ENCODE measurements at places on chromosomes 5 and 9.

- no peak for DNase-seq
These were observed 143.5 kb downstream of the LPAR1 start for GRCh38 chr9:110894731-110895130.

DNA sequence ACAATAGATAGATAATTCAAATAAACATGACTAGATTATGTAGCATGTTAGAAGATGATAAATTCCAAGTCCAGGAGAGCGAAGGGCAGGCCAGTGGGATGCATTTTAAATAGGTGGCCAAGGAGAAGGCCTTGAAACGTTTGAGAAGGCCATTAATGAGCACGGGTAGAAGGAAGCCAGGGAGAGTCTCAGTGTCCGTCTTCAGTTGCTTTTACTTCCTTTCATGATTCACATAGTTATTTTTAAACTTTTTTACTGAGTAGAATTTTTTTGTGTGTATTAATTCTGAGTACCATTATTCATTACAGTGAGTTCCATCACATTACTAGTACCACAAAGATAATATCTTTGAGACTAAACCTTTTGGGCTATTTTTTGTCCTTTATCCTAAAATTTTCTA, 259.2 kb downstream of the ARRDC3 start:
- DNase-seq, result no peak

GRCh38 chr5:11904265-11904906, at the start of gene CTNND2:
CTNND2 (minus strand) TSS chr5:11904446; CDS start chr5:11903853, 593 bp downstream.
- DNase-seq, result no peak

- DNase-seq, result no peak
These were observed 3.7 kb downstream of the ECSCR start for GRCh38 chr5:139458580-139459407.

DNA sequence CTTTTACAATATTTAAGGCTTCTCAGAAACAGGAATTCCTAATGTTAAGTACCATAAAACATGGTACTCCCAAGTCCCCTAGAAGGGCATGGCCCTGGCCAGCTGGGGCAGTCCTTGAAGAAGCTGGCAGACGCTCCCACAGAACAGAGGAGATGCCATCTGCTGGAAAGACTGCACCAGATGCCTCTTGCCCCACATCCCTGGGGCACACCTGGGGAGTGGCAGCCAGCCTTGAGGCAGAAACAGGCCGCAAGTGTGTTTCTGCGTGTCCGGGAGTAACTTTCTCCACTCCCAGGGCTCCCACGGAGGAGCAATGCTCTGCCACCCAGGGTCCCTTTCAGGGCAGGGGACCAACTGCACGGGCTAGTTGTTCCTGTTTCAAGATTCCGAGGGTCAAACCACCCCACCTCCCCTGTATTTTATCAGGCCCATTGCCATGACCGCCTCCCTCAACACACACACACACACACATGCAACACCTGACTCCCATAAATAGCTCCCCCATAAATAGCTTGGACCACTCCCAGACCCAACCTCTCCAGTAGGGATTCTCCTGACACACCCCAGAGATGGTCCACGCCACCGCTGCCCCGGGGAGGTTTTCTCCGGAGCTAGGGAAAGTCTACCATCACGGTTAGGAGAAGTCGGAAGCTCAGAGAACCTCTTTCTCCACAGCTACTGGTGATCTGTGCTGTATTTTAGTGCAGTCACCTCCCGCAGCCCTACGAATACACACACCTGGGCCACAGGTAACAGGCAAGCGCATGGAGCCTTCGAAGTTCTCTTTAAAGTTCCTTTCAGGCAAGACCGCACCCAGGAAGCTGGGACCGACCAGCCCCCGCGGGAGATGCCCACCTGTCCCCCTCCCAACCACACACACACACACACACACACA, 1.5 kb downstream of the SPOCK1 start:
- DNase-seq, result no peak

- DNase-seq, result no peak
These were observed 1041.1 kb upstream of the COX7C start for GRCh38 chr5:85576666-85577065.

DNA sequence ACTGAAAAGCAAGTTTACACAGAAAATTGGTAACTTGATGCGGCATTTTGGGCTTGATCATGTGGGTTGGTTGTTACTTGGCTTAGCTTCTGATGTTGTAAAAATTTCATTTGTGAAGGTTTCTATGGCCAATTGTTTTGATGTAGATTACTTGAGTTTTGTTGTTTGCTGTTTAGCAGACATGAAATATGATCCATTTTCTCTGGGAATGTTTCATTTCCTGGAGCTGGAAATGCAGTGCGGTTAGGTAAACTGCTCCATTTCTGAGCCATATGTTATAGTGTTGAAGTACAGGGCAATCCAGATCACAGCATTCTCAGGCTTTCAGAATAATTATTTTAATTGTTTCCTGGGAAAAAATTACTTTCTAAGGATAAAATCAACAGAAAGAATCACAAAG, 396.9 kb downstream of the ENC1 start:
- no peak for DNase-seq

- DNase-seq, result no peak
These were observed 179.8 kb upstream of the S1PR3 start for GRCh38 chr9:88811511-88811910.

DNA sequence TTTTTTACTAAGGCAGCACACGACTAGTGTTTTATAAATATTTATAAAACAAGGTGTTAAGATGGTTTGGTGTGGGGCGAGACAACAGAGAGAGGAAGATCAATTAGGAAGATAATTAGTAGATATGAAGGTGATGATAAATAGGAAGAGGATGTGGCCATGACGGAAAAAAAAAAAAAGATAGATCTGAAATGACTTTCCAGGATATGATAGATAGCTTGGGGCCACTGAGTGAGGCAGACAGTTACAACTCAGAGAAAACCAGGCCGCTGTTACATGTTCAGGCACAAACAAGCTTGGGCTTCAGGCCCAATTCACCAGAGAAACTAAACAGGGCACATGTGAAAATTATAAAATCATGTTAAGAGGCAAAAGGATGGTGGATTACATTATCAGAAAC, 43.2 kb downstream of the KIAA0825 start:
- no peak for DNase-seq

DNA sequence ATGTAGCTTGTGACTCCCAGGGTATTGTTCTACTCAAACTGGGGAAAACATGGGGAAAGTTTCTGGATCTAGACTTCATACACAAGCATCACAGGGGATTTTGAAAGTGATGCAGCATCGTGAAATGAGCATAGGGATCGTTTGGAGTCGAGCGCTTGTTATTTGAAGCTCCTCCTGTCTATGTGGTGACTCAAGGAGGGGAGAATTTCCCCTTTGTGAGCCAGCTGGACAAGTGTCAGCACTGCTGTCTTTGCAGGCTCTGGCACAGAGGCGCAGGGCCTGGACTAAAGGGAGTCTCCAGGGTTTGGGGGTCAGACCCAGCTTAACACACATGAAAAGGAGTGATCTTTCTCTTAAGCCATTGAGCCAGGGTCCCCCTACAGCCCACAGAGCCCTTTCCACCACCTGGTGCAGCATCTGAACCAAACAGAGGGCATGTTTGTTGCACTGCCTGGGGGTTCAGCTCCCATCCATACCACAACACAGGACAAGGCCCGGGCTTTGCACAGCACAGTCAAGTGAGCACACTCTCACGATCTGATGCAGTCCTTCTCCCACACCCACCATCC, 51.0 kb downstream of the IRF1 start:
- DNase-seq, result peak; percentile 82

GRCh38 chr5:179558932-179559283, 8.6 kb downstream of the RUFY1 start:
- no peak for DNase-seq

GRCh38 chr5:54785729-54786591, 199.4 kb downstream of the ESM1 start:
- no peak for DNase-seq

- no peak for DNase-seq
These were observed 63.2 kb downstream of the PCA3 start for GRCh38 chr9:76827296-76828080.

- DNase-seq, result no peak
These were observed 159.9 kb downstream of the CSNK1G3 start for GRCh38 chr5:123671711-123672456.

GRCh38 chr5:151077967-151078366, 2.9 kb downstream of the TNIP1 start:
- no peak for DNase-seq

GRCh38 chr5:147989239-147989638, 74.5 kb upstream of the SPINK5 start:
- DNase-seq, result no peak

DNA sequence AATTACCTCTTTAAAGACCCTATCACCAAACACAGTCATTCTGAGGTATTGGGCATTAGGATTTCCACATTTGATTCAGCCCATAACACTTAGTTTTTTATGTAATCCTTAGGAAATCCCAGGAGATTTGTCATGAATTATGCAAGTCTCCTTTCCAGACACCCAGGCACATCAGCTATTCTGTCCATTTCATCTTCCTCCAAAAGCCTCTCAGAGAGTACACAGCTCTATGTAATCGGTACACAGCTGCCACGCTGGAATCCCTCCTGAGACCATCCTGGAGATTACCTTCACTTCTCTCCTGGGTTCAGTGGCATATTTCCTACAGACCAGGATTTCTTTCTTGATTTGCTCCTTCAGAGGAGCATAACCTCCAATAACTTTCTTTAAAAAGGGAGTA, 2309.8 kb upstream of the WWC1 start:
- DNase-seq, result no peak

GRCh38 chr9:1008216-1008615, 31.8 kb downstream of the DMRT3 start:
- DNase-seq, result no peak

DNA sequence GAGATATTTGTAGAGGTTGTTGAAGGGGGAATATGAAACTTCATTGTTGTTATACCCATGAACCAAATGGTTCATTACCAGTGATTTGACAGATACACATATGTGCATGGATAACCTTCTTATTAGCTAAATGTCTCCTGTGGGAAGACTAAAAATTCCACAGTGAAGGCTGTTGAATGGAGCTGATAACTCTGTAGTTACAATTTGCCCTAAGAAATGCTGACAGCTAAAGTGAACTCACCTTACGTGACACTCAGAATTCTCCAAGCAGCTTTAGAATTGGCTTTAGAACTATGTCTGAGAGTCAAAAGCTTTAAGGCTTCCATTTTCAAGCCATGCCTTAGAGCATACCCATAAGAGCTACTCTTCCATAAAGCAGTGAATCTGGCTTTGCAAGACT, 276.9 kb downstream of the PRELID2 start:
- no peak for DNase-seq

DNA sequence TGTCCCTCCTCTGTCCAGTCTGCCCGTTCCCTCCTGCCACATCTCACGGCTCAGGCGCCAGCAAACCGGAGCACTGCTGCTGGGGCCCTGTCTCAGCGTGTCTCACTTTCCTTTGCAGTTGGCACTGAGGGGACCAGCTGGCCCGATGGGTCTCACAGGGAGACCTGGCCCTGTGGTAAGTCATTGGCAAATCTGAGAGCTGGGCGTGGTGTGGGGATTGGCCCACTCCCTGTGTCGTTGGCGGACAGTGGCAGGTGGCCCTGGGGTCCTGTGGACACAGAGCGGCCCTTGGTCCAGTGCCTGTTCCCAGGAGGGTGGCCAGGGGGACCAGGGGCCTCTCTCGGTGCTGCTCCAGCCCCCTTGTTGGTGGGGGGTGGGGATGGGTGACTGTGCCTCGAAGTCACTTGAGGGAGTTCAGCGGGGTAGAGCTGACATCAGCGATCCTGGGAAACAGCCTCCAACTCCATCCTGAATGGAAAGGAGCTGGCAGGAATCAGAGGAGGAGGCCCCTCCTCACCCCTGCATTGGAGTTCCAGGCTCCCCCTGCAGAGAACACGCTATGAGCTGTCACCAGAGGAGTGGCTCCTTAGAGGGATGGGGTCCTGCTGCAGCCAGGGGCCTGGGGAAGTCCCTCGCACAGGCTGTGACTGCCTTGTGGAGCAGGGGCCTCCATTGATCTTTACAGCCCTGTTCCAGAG, 111.0 kb downstream of the COL5A1 start:
- DNase-seq, result no peak

- DNase-seq, result no peak
These were observed 8.4 kb upstream of the SPATA31E1 start for GRCh38 chr9:87874304-87874623.

DNA sequence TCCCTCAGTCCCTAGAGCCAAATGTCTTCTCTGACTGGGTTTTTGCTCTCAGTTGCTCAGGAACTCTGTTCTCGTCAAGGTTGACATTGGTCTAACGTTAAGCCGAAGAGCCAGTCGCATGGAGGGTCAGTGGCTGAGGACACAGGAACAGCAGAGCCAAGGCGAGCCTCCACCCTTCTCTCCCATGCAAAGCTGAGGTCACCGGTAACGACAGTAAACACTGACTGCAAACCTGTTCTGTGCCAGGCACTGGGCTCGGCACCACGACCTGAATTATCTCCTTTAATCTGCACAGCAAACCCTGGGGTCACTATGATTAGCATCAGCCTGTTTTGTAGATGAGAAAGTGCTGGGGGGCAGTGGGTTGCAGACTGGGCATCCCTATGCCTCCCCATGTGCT, 171.0 kb downstream of the COL23A1 start:
- no peak for DNase-seq

GRCh38 chr5:79122973-79123372, 11.4 kb downstream of the BHMT start:
- no peak for DNase-seq

DNA sequence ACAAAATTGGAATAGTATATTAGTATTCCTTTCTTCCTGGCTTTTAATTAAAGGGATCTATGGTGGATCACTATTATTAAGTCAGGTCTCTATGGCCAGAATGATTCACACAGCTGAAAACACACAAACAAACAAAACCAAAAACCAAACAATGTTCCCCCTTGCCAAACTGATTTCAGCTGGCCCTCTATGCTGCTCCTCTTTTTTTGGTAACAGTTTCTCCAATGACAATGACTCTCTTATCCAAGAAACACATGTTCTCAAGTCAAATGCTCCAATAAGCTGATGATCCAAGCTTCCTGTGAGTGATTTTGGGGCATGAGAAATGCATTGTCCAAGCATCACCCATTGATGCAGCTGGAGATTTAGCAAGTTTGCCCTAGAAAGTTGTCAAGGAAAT, 193.4 kb upstream of the TUT7 start:
- no peak for DNase-seq

DNA sequence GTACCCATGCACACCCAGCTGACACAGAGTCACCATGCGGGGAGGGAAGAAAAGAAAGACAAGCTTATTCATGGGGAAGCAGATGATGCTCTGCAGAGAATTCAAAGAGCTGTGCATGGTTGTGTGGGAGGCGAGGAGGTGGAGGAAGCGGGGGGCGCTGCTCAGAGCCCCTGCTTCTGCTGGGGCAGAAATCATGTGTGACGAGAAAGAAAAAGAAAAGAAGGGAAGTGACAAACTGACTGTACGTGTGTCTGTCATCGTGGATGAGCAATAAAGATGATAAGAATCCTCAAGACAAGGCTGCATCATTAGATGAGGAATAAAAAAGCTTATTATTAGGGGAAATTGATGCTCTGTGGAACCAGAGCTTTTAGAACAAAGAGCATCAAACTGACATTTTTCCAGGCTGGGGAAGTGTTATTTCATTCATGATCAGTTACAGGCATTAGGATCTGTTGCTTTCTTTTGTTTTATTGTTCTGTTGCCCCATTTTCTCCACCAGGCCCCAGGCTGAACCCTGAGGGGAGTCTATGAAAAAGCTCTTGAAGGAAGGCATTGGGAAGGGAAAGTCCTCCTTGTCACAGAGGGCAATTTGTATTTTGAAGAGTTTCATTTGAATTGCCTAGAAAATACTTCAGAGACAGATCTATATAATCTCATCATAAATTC, 20.3 kb upstream of the SH3RF2 start:
- DNase-seq, result no peak
